ENCODE measurements at places on chromosomes 13 and 19.

- DNase-seq: no peak
Observed at GRCh38 chr19:18062028-18062427, 24.7 kb downstream of the IL12RB1 start.

DNA sequence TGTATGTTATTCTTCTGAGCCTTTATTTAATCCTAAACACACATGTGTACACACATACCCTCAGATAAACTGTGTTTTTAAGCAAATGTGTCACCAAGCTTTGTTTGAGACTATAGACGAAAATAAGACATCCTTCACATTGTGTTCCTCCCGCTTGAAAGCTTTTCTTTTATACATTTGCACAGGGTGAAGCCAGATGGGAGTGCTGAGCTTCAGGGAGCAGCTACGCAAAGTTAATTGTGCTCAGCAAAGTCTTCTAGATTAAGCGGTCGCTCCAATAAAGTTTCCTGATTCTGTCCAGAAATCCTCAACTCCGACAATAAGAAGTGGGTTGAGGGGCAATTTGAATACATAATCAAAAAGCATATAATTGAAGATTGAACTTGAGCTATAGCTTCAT is 117.2 kb upstream of the ARGLU1 start:
- DNase-seq: no peak

DNA sequence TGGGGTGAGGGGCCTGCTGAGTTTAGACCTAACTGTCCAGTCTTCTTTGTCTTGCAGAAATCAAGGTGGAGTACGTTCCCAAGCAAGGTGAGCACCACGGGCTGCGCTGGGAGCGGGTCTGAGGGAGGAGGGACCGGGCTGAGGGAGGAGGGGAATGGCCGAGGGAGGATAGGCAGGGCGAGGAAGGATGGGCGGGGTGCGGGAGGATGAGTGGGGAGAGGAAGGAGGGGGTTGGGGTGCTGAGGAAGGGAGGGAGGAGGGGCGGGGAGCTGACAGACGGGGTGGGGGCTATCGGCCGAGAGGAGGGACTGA is 18.5 kb downstream of the MYBPC2 start:
- no peak for DNase-seq

DNA sequence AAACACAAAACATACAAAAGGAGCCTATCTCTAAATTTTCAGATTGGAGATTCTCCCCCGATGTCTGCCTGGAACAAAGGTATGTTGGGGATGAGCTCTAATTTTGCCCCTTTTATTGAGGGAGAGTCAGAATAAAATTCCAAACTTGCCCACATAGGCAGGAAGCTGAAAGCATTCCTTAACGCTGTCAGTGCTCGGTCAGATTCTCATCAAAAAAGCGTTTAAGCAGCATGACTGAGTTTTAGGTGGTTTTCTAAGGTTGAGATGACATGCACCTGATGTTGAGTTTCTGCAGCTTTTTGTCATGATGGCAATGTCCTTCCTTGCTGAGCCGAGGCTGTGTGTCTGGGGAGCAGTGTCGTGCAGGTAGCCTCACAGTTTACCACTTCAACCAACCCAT is 48.4 kb upstream of the MEDAG start:
- no peak for DNase-seq

DNA sequence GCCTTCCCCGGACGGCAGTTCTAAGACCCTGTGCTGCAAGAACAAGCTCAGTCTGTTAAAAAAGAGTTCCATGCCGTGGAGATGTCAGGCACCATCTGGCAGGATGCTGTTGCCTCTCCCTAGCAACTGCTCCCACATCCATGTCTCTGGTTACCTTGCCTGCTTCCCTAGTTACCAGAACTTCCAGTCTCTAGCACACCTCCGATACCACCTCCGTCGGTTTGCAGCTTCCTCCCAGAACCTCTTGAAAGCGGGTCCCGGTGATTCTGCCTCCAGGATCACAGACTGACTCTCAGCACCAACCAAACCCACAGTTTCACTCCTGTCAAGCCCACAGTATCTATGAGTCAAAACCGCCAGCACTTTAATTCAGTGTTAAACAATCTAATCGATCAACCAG is 55.4 kb downstream of the KCTD12 start:
- no peak for DNase-seq

DNA sequence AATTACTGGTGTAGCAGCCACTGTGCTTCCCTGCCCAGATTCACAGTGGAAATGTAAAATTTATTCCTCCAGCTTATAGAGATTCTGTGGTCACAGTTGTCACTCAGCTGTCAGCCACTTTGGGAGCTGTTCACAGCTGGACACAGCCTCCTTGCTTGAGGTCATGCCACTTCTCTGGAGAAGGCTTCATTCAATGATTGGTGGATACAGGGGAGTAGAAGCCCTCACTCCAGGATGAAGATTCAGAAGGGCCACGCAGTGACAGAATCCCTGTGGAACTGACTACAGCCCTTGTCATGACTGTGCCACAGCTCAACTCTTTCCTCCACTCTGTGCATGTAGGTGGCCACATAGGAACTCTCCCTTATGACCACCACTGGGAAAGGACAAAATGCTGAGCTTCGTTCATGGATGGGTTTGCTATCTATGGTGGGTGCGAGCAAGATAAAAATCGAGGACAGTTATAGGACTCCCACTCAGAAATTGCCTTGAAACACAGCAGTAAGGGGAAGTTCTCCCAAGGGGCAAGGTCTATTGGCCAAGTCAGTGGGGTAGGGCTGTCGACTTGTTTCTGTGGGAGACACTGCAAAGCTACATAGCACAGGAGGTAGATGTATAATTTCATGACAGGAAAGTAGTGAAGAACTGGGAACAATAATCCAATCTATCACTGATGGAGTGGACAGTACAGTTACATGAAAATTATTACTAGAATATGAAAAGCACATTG is 98.7 kb downstream of the CCNA1 start:
- no peak for DNase-seq

GRCh38 chr13:113028336-113029060 is 59.5 kb downstream of the MCF2L start:
- DNase-seq: no peak

DNA sequence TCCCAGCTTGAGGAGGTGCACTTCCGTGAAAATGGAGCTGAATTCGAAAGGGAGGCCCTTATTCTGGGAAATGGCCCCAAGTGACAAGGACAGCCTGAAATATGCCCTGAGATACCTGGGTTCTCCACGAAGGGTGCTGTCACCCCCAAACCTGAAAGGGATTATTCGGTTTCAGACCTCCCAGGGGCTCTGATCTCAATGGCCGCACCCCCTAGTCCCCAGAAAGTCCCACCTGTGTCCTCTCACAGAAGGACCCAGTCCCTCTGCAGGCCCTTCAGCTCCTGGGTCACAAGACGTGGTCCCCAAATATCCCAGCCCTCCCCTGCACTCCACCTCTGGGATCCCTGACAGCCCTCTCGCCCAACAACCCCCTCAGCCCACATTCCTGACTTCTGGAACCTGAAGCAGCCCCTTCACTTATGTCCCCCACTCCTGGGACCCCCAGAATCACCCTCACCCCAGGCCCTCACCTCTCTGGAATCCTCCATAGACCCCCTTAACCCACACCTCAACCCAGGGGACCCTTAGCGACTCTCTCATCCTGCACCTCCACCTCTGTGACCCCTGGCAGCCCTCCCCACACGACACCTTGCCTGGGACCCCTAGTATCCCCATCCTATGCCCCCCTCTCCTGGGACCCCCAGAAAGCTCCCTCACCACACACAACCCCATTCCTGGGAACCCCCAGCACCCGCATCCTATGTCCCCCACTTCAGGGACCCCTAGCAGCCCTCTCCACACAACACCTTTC is 606 bp downstream of the SYNGR4 start:
- no peak for DNase-seq

DNA sequence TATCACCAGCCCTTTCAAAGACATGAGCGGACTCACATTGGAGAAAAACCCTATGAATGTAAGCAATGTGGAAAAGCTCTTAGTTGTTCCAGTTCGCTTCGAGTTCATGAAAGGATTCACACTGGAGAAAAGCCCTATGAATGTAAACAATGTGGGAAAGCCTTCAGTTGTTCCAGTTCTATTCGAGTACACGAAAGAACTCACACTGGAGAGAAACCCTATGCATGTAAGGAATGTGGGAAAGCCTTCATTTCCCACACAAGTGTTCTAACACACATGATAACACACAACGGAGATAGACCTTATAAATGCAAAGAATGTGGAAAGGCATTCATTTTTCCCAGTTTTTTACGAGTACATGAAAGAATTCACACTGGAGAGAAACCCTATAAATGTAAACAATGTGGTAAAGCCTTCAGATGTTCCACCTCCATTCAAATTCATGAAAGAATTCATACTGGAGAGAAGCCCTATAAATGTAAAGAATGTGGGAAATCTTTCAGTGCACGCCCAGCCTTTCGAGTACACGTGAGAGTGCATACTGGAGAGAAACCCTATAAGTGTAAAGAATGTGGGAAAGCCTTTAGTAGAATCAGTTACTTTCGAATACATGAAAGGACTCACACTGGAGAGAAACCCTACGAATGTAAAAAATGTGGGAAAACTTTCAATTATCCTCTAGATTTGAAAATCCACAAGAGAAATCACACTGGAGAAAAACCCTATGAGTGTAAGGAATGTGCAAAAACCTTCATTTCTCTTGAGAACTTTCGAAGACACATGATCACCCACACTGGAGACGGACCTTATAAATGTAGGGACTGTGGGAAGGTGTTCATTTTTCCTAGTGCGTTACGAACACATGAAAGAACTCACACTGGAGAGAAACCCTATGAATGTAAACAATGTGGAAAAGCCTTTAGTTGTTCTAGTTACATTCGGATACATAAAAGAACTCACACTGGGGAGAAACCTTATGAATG is 17.6 kb downstream of the ZNF791 start:
- DNase-seq: no peak

GRCh38 chr19:2214251-2214650 is 21.9 kb downstream of the PLEKHJ1 start:
- no peak for DNase-seq

DNA sequence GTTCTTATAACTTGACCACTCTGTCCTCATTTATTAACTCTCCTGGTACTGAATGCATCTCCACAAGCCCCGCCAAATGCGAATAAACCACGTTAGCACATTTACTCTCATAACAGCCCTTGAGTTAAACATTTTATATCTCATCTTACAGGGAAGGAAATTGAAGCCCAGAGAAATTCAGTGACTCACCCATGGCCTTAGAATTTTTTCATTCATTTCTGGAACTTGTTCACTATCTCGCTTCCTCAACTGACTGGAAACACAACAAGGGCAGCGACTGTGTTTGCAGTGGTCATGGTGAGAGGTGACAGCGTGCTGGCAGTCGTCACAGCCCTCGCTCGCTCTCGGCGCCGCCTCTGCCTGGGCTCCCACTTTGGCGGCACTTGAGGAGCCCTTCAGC is 39.5 kb downstream of the SERP2 start:
- DNase-seq: no peak

DNA sequence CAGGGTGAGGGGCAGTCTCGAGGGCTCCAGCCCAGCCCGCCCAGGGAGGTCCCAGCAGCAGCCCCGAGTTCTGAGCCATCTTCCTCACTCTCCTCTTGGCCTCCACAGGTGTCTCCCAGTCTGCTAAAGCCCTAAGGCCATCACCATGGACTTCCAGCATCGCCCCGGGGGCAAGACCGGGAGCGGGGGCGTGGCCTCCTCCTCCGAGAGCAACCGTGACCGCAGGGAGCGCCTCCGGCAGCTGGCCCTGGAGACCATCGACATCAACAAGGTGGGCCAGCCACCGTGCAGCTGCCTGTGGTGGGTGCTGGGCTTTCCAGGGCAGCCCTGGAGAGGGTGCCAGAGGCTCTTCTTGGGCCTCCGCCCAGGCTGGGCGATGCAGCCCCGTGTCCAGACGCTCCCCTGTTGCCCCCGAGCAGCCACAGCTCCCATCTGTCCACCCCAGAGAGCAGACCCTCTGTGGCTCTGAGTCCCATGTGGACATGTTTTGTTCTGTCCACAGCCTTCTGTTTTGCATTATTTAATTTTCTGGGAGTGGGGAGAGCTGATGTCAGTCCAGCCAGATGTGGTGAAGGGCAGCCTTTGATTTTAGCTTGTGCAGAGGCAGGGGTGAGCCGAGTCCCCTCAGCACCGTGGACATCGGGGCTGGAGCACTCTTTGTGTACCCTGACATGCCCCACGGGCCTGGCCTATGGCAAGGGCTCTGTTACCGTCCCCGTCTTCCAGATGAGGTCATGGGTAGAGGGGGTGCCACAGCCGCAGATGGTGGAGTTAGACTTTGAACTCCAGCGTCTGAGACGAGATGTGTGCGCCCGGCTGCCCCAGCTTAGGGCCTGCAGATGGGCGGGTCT is 5.6 kb upstream of the AMH start:
- DNase-seq: no peak

DNA sequence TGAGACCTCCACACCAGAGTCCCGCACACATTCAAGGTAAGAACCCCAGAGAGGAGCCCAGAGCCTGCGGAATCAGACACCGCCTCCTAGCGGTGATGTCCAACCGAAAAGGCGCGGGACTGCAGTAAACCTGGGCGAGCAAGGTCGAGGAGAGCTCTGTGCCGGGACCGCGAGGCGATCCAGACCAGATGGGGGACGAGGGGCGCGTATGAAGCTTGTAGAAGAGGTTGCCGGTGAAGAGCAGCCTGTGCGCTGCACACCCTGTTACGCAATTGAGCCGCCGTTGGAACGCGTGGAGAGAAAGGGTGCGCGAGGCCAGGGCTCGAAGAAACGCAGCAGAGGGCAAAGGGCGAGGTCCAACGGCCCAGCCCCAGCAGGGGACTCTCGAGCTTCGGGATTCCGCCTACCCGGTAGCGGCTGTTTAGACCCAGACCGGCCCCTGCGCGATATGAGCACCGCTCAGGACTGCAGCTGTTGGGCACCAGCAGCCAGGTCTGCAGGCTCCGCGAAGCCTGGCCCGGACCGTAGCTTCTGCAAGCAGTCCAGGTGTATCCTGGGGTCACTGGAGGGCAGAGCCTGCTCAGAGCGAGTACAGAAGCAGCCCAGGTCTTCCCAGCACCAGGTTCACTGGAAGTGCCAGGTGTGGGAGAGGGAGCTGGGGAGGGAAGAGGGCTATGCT is 65.9 kb upstream of the ZNF599 start:
- no peak for DNase-seq

DNA sequence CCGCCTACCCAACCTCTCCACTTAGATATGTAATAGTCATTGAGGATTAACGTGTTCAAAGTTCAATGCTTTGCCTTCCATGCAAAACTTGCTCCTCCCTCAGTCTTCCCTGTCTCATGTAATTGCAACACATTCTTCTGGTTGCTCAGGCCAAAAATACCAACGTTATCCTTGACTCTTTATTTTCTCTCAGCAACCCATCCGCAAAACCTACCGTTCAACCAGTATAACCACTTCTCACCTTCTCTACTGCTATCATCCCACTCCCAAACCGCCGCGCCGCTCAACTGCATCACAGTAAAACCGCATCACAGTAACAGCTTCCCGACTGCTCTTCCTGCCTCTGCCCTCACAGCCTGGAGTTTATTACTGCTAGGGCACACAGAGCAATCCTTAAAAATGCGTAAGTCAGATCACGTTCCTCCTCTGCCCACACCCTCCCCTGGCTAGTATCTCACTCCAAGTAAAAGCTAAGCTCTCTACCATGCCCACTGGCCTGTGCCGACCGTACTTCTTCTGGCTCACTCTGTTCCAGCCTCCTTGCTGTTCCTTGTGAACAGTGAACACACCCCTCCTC is 8.2 kb downstream of the MTIF3 start:
- no peak for DNase-seq

GRCh38 chr13:58712191-58712590 is 1080.6 kb downstream of the PCDH17 start:
- DNase-seq: no peak

- DNase-seq: no peak
Observed at GRCh38 chr13:61954092-61954491, 538.4 kb upstream of the PCDH20 start.

GRCh38 chr19:51098365-51099046 is 9.7 kb downstream of the CTU1 start:
- peak; percentile 64 for DNase-seq

GRCh38 chr19:30689474-30689873 is 317.3 kb downstream of the ZNF536 start:
- DNase-seq: no peak
